ENCODE measurements at places on chromosomes 2 and 18.

DNA sequence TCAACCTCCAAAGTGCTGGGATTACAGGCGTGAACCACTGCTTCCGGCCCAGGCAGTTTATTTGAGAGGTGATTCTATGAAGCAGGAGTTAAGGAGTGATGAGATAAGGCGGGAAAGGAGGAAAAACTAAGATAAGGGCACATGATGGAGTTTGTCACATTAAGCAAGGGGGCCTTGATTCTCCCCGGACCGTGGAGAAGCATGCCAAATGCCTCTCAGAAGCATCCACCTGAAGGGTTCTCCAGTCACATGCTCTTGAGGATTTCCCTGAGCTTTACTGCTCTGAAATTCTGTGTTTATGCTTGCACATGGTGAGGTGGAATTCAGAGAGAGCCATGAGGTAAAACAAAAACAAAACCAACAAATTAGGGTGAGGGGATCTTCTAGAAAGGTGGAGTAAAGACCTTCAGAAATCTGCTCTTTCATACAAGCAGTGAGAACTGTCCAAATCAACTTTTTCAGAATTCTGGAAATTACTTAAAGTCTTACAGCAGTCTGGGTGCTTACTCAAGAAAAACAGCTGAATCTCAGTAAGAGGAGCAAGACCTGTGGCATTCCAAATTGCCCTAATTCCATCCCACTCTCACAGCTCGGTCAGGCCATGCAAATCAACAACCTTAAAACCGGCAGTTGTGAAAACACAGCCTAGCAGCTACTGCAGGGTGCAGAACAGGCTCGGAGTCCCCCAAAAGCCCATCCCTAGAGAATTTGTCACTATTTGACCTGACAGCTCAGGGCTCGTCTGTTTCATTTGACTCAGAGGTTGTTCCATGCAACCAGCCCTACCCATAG lies 69.1 kb upstream of the CTLA4 start:
- no peaks in the 10 kb centered on the region for H3K36me3 ChIP-seq
- no peaks in the 10 kb centered on the region for H3K4me1 ChIP-seq
- no peaks in the 10 kb centered on the region for H3K27me3 ChIP-seq
- H3K27ac ChIP-seq, result no peak overlapping the region

DNA sequence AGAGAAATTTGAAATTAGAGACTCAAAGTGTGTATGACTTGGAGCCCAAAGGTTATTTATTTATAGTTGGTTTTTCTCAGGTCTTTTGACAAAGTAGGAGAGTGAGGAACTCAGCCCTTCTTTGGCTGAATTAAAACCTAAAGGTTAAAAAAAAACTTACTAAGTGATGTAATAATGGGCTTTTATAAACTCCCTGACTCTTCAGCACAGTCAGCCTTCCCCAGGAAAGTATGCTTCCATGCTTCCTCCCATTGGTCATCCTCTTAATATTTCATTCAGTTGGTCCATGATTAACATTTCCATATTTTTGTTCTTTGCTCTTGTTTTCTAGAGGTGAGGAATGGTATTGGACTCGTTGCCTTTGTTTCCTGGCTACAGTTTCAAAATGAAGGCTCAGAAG lies 7.2 kb downstream of the ARPC2 start:
- peaks cover 7% of the 10 kb centered on the region for H3K36me3 ChIP-seq
- H3K27me3 ChIP-seq, result no peaks in the 10 kb centered on the region
- no peak overlapping the region for H3K27ac ChIP-seq
- H3K4me1 ChIP-seq, result peaks cover 2% of the 10 kb centered on the region

GRCh38 chr2:149000158-149000938 lies 38.2 kb upstream of the LYPD6B start:
- H3K4me1 ChIP-seq, result peaks cover 10% of the 10 kb centered on the region
- H3K36me3 ChIP-seq, result peaks cover 42% of the 10 kb centered on the region
- H3K27me3 ChIP-seq, result no peaks in the 10 kb centered on the region

DNA sequence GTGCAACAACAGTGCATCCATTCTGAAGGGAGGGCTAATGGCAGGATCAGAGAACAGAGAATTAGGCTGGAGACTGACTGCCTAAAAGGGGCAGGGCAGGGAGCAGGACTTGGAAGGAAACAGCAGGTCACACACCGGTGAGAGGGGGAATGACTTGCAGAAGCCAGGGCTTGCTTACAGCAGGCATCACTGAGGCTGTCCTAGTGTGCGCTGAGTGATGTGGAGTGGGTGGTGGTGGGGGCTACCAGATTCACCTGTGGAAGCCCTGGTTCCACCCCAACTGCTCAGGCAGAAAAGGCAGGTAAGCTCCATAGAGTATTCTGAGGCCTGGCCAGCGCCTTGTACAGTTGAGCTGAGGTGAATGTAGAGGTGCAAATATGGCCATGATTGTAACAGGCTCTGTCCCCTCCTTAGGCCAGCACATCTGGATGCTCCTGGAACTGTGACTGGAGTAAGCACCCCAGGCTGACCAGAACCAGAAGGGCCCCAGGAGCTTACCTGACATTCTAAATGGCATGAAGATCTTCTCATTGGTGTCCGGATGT lies 49.4 kb downstream of the SFXN5 start:
- no peaks in the 10 kb centered on the region for H3K27me3 ChIP-seq
- no peak overlapping the region for H3K4me3 ChIP-seq
- H3K36me3 ChIP-seq, result peaks cover 5% of the 10 kb centered on the region
- H3K27ac ChIP-seq, result no peak overlapping the region
- no peak for DNase-seq
- H3K4me1 ChIP-seq, result peaks cover 10% of the 10 kb centered on the region

Measured in neuronal stem cell (in vitro differentiated cells).